ENCODE measurements at places on chromosomes 12 and 14.

GRCh38 chr12:48388938-48389337, 38.2 kb upstream of the ZNF641 start:
- no peak for DNase-seq

DNA sequence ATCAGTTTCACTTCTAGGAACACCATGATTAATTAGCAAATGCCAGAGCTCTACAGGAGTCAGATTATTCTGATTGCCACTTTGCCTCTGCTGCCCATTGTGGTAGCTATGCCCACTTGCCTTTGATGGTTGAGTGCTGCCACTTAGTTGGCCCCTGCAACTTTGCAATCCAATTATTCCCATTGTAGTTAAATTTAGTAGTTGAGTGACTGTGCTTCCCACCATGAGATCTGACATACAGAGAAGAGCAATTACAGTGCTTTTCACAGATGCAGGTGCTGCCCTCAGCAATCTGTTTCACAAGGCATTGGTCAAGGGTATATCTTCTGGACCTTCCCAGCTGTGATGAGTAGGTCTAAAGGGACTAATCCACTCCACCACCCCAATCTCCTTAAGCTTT, 468.4 kb upstream of the RGS6 start:
- no peak for DNase-seq

DNA sequence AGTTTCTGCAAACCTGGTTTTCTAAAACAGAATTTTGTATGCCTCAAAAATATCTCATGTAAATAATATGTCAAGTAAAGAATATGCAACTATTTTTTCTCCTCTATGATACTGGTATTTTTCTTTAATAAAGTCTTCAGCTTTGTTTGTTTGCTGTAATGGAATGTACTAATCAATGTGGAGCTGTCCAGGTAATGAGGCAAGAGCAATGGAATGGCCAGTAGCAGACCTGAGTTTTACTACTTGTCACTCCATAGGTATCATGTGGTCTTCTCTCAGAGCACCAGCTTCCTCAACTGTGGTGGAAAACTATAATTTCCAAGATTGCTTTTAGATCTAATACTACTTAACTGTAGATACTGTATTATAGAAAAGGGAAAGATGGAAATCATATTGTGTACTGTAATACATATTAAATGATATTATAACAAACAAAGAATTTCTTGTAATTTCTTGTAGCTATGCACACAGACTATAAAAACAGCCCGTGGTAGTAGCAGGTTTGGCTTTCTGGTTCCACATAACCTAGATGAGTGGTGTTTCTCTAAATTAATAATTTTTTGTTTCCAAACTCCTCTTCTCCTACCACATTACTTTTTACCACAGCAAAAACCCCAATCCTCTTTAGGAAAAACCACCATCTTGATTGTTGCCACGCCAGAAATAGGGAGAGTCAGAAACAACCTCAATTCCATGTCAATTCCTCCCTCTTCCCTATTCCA, 70.6 kb downstream of the KIF21A start:
- no peak for DNase-seq

DNA sequence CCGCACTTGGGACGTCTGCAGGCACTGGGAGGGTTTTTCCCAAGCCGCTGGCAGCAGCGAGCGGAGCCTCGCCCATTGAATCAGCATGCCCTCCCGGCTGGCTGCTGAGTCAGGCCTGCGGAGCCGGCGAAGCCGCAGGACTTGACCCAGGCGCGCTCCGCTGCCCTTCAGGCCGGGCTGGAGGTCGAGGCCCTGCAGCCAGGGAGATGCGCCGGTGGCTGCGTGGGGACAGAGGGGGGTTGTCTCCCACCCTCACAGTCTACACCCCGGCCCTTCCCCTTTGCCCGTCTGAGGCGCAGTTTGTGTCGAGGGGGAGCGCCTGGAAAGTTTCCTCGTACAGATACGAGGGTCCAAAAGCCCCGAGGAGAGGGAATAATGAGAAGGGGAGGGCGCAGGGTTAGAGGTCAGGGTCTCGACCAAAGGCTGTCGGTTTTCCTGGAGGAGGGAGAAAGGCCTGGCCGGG, 759 bp upstream of the KLC1 start:
- peak; percentile 33 for DNase-seq

DNA sequence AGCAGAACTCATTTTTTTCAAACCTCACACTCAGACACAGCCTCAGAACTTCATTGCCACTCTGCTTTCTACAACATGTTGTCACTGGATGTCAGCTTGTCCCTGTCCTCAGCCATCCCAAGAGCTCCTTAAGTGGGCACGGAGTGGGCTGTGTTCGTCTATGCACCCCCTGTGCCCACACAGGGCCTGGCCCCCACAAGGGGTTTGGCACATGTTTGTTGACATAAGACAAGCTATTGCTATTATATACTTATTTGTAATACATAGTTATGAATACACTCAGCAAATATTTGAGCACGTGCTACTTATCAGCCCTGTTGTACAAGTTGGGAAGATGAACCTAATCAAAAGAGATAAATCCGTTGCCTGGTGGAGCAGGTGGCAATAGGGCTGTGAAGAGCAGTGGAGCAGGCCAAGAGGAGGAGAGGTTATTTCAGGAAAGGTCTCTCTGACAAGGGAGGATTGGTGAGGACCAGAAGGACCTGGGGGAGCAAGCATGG, 4.3 kb upstream of the BDKRB1 start:
- DNase-seq: no peak

DNA sequence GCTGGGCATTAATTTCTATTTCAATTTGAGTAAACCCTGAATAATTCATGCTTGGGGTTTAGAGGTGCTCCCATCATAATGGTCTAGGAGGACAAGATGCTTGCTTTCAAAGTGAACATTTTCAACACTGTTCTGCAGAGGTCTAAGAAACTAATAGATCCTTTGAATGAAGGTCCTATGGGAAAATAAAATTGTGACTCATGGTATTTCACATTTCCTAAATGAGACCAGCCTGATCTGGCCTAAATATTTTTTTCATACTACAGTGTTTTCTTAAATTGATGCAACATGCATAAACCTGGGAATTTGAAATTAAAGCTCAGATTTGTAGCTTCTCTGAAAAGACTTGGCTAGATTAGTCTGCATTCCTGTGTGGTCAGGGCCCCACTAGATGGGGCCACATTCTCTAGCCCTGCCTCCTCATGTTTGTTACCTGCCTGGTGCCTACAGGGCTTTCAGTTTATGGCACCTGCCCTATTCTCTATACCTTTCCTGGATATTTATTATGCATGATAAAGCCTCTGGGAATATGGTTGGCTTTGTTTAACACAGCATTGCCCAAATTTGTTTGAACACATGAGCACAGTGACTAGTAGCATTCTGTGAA, 112.7 kb downstream of the METTL25 start:
- no peak for DNase-seq

GRCh38 chr12:80411787-80412186, 32.2 kb upstream of the PTPRQ start:
- DNase-seq: no peak

DNA sequence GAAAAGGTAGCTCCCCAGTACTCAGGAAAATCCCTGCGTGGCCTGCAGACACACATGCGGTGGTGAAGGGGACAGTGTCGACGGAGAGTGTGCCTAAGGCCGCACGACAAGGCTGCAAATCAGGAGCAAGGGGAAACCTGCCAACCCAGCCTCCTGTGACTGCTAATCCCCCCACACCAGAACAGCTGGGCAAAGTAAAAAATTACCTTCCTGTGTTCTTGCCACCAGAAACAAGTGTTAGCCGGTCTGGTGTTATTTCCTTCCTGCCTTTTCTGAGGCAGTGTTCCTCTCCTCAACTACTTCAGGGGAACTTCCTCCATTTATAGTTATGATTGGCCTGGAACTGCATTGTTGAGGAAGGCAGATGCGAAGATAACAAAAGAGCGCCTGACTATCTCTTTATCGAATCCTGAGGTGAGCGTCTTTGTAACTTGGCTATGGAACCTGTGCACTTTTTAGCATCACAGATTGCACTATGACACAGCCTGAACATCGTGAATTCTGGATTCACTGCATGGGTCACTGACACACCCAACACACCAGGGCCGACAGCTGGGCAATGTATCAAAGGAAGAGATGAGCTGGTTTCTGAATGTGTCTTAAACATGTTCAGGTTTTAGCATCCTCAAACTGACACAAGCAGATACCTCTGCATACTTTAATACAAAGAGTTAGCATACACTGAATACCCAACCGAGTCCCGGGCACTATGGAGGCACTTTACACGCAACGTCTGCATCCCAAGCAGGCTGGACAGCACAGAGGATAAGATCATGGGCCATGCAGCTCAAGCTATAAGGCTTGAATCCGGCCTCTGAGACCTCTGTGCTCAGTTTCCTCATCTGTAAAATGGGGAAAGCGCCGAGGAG, 28.9 kb downstream of the SLC15A4 start:
- no peak for DNase-seq

DNA sequence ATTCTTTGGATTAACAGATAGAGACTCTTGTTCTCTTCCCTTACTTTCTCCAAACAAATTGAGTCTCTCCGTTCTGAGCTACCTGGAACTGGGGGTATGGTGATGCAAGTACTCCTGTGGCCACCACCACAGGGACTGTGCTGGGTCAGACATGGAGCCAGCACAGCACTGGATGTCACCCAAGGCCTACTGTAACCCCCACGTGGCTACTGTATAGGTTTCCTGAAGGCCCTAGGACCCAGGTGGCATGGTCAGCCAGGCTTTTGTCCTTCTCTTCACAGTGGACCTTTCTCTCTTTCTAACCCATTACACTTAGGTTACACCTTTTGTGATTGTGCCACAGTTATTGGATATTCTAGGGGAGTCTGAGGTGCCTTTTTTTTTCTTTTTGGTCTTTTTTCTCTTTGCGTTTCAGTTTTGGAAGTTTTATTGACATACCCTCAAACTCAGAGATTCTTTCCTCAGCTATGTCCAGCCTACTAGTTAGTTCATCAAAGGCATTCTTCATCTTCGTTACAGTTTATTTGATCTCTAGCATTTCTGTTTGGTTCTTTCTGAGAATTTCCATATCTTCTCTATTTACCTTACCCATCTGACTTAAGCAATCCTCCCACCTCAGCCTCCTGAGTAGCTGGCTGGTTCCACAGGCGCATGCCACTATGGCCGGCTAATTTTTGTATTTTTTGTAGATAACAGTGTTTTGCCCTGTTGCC, 6.0 kb upstream of the KLHDC2 start:
- no peak for DNase-seq

DNA sequence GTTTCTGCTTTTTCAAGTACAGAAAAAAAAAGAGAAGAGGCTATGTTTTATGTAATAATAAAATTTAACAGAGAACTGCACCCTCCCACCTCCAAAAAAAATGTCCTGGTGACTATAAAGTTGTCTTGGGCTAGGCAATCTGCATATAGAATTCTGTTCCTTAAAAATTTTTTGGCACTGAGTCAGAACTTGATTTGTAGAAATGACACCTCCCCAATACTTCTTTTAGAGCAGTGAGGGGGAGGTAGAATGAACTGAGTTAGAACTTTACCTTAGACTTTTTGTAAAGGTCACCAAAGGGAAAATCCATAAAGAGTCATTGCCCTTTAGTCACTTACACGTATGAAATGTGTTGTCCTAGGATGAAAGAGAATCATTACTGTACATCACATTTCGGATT, 80.0 kb downstream of the BTG1 start:
- DNase-seq: no peak

DNA sequence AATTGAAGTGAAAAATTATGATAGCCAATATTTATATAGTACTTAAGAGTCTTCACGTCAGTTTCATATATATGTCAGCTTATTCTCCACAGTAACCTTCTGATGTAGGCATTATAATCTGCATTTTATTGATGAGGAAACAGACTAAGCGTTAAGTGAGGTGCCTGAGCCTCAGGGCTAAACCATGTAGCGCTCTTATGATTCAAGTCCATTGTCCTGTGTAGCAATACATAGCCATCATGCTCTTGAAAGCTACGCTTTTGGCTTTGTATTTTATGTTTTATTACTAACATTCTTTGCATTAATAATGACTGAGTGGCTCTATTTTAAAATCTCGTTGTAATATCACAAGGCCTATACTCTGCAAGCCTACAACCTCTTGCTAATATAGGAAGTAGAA, 79.0 kb downstream of the ANO6 start:
- no peak for DNase-seq

DNA sequence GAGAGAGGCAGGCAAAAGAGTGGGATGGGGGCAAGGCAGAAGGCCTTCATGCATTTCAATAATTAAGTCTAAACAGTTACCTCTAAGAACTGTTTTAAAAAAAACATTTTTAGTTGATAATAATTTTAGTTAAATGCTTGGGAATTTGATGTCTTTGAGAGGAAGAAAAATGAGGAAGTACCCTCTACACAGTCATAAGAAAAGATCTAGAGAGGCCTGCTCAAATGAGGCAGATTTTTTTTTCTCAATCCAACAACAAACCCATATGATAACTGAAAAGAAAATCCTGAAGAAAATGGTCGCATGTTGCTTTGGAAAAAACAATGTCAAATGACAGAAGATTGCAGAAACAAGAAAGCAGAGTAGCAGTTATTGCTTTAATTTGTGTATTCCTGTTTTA, 25.6 kb downstream of the SINHCAF start:
- DNase-seq: no peak

DNA sequence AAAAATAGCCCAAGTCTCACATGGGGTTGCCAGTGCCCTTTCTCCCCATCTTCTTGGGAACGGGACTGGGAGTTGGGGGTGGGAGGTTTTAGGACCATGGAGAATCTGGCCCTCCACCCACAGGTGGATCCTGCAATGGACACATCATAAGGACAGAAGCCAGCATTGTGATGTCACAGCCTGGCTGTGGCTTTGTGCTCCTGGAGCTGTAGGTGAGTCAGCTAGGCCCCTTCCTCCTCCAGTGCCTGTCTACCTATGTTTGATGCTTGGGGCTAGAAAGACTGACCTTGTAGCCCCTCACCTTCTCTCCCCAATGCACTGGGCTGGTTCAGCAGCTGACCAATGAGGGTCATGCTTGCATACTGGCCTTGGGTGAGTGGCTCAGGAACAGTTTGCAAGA, at the start of gene CCDC197:
CCDC197 (plus strand) TSS at position 220 of the 400 bp plus-strand sequence. CDS start 831 bp downstream, outside the sequence.
- DNase-seq: no peak
